ENCODE measurements at places on chromosomes 7 and 10.
A peak's percentile ranks its signal among the peaks of the same experiment; 100 is the strongest.

- DNase-seq: peak; percentile 86
These were observed 8.7 kb downstream of the NCAPG2 start for GRCh38 chr7:158695726-158696452.

DNA sequence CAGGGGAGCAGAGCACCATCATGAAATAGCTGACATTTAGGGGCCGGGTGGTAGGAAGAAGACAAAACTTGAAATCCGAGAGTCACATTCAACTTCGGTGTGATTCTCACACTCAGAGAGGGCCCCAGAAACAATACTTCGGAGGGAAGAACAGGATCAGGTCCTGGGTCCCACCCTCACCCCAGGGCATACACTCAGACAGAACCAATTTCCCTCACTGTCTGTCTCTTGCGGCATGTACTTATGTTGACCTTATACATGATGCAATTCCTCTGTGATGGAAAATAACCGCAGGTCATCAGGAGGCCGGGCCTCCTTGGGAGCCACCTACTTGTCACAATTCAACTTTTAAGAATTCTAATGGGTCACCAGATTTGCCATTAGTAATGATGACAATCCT lies 26.3 kb upstream of the HMX3 start:
- DNase-seq: no peak

GRCh38 chr7:18861514-18862118 lies 255.8 kb downstream of the TWIST1 start:
- DNase-seq: no peak

- DNase-seq: no peak
These were observed 74.6 kb downstream of the LRGUK start for GRCh38 chr7:134201569-134202261.

DNA sequence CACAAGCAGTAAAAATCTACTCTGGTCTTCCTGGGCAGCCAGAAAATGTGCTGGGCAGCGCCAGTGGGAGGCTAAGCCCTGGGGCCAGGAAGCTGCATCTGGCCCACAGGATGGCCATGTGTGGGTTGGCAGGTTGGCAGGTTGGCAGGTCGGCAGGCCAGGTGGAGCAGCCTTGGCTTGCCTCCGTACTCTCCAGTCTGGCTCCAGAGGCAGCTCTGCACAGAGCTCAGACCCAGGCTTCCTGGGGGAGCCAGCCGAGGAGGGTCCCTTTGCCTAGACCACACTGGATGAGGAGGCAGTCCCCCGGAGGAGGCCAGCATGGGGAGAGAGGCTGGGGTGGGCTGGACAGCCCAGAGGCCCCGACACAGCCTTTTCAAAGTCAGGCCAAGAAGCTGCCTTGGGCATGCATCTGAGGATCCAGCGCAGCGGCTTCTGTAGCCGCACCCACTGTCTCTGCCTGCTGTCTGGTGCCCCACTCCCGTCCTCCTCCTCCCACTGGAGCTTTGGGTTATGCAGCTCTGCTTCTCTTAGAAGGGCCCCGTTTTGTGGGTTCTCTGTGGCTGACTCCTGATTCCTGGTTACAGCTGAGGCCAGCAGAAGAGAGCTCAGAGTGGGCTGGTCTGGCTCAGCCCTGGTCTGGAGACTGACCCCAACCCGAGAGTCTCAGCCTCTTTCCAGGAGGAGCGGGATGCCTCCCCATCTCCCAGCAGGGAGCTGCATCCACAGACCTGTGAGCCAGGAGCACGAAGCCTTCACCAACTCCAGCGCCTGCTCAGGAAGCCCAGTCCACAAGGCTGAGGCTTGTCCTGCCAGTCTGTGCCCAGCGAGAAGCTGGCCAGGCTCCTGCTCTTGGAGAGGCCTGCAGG lies 44.6 kb downstream of the CFAP46 start:
- DNase-seq: no peak

DNA sequence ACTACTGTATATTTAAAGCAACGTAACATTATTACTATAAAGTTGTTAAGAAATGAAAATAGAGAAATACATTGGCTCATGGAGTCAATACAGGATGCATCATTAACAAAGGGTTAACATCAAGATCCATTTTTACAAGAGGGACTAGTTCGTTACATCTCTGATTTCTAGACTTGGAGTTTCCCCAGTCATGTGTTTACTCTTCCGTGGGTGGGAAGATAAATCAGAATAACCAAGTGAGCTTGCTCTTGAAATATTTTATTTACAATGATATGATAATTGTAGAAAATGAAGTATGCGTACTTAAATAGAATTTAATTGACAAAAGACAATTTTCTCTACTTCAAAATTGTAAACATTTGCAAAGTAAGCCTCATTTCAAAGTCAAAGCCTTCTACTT lies 1.0 kb upstream of the PRKAR2B start:
- no peak for DNase-seq

DNA sequence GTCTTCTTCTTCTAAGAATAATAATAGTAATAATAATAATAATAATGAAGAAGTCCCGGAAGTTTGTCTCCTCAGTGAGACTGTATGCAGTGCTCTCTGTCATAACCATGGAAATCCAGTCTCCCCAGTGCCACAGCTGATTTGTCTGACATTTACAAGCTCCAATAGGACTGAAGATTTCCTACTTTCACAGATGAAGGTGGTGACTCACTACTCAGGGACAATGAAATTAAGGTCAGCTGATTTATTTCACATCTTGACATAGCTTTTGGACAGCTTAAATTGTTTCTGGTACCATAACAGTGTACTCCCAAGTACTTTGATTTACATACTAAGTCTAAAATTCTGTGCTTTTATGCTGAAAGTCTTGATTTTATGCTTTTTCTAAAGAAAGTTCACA lies 6.9 kb downstream of the CELF2 start:
- DNase-seq: no peak

DNA sequence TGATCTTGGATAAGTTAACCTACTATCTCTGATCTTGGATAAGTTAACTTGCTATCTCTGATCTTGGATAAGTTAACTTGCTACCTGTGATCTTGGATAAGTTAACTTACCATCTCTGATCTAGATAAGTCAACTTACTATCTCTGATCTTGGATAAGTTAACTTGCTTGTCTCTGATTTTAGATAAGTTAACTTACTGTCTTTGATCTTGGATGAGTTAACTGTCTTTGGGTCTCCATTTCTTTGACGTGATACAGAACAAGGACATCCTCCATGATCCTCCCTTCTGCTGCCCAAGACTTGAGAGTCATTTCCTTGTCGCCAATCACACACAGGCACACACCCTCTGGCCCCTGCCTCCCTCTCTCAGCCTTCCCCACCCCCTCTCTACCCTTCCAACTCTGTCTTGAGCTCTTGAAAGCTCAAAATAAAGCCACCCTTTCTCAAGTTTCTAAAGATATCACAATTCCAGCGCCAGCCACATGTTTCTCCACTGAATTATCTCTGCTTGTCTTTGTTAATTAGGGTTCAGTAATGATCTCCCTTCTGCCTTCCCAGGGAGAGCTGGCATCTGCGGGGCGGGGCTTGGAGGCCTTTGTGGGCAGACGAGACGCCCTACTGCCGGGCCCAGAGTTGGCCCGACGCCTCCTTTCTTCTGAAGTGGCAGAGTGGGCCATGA lies 85.1 kb upstream of the GTF2I start:
- no peak for DNase-seq

DNA sequence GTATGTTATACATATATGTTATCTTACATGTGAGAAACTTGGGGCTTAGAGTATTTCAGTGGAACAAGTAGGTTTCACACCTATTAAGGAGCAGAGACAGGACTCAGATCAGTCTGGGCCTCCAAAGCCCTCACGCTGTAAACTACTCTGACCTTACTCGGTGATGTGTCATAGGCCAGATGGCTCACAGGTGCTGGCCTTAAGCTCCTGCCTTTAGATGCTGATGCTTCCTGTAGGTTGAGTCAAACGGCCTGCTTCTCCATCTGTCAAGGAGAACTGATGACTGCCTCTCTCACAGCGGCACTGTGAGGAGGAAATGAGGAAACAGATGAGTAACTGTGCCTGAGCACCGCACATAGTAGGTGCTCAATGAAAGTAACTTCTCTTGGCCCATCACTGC lies 312.6 kb upstream of the COBL start:
- DNase-seq: no peak

- DNase-seq: peak; percentile 14
These were observed 84.0 kb downstream of the ANLN start for GRCh38 chr7:36473454-36474282.

GRCh38 chr7:150401424-150401790 lies 22.3 kb downstream of the ZNF775 start:
- DNase-seq: no peak

GRCh38 chr10:84077768-84078167 lies 61.5 kb upstream of the GHITM start:
- no peak for DNase-seq

GRCh38 chr7:132290021-132290420 lies 286.2 kb downstream of the PLXNA4 start:
- DNase-seq: no peak

All from GF-D8 (cell line).